Cerebellar nuclear complex (tissue), 1 donor: ENCODE measurements at places on chromosomes 3 and 15.

- no peak for DNase-seq
These were observed 64.9 kb upstream of the MYO5C start for GRCh38 chr15:52360229-52361203.

DNA sequence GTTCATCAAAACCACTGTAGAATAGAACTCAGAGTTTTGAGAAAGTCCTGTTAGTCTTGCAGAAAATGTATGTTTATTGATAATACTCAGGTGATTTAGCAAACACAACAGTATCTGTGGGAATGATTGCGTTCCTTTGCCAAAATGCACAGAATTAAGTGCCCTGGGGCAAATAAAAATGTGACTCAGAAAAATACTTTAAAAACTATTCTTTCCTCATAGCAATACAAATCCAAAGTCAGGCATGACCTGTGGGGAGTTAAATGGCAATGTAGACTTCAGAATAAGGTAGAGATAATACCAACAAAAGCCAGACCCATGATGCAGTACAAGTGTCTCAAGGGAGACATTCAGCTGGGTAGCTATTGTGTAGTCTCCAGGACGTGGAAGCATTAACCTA lies 72.3 kb upstream of the SNTN start:
- DNase-seq, result no peak

GRCh38 chr3:71672807-71673206 lies 52.4 kb downstream of the EIF4E3 start:
- DNase-seq, result no peak

- peak; percentile 36 for DNase-seq
These were observed 348.6 kb downstream of the PLCL2 start for GRCh38 chr3:17233398-17233800.

DNA sequence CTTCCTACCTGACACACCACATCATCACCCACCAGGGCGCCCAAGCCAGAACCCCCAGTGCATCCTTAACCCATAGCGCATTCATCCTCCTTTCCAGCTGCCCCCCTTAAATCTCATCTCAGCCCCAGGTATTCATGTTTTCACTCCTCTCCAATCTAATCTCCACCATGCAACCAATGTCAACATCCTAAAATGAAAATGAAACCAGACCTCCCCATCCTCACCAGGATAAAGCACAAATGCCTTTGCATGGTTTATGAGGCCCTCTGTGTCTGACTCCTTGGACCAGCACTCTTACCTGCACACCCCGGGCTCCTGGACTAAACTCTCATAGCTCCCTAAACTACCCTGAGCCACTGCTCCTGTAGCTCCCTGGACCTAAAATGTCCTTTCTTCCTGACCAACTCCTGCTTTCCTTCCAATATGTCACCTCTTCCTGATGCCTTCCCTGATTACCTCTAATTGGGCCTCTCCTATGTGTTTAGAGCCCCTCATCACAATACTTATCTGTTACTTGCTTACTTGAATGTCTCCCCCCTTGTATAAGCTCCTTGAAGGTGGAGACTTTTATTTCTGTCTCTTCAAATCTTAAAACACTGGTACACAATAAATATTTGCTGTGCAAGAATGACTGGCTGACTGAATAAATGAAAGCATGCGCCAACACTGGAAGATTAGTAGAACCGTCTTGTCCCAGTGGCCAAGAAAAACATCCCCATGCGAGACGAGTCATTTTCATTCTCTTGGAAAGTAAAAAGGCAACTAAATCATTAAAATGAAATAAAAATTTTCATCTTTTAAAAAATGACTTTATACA lies 142.5 kb downstream of the XXYLT1 start:
- no peak for DNase-seq

DNA sequence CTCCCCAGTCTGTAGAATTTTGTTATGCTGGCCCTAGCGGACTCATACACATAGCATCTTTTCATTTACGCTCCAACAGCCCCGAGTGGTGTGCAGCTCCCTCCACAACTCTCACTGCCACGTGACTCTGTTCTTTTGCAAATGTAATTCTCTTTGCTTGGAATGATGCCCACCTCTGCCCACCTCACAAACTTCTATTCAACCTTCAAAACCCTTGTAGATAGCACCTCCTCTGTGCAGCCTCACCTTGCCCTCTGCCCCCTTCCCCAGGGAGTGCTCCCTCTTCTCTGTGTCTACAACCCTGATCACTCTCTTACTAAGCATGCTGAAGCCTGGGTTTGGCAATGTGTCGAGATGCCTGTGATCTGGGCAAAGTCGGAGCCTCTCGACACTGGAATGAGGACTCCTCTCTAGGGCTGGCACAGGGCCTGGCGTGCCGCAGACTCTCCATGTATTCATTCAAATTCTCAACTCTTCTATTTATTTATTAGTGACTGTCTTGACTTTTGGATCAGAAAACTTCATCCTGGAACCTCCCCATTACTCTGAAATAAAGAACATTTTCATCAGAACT lies 73.5 kb downstream of the MGLL start:
- DNase-seq, result no peak

GRCh38 chr3:17442332-17443049 lies 299.9 kb downstream of the TBC1D5 start:
- DNase-seq, result no peak

DNA sequence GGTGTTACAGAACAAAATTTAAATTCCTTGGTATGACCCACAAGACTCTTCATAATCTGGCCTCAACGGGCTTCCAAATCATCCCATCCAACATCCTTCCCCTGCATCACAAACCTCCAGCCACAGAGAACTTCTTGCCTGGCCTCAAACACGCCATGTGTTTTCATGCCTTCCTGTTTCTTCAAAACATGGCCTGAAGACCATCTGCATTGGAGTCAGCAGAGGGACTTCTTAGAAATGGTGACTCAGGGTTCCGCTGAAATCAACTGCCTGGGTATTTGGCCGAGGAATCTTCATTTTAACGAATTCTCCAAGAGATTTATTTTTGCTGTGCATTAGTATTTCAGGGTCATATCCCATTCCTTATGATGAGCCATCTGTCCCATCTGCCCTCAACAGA lies 138.1 kb upstream of the RAP2B start:
- DNase-seq, result no peak

GRCh38 chr3:105996781-105997180 lies 128.0 kb upstream of the CBLB start:
- no peak for DNase-seq

DNA sequence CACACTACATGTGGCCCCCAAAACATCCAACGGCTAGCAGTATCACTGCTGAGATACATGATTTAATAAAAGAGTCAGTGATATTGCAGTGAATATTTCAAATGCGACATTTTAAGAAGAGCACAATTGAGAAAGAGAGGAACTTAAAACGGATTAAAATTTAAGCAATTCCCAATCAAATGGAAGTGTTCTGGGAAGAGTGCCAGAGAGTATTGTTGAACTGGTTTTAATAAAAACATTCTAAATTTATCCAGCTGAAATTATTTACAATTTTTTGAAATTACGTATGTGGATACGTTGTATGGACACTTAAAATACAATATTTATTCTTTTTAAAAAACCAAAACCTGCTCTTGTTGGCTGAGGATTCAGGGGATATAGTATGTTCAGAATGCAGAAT lies 117.7 kb downstream of the C3orf38 start:
- no peak for DNase-seq

GRCh38 chr15:84863565-84864443 lies 20.7 kb upstream of the SLC28A1 start:
- DNase-seq, result no peak

DNA sequence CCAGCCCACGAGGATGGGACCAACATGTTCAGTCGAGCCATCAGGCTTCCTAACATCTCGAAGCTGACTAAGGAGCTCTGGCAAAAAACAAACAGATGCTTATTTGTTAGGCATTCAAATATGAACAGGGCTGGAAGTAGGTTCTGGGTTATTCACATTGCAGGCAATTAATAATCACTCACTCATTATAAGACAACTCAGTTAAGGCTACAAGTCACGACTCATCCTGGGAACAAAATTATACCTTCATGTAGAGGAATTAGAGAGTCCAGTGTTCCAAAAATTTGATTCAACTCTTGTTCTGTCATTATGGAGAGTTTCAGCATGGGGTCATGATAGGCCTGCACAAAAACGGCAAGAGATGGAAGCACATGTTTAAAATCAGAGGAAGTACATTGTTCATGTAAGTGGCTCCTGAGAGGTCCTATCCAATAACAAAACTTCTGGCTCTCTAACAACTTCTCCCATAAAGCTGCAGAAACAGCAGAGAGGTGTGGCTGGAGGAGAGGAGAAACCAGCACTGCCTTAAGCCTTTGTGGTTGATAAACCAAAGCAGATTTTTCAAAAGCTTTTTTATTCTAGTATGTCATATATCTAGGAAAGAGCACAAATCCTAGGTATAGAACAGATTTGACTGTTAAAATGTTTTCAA lies 50.6 kb downstream of the ARHGEF3 start:
- no peak for DNase-seq

DNA sequence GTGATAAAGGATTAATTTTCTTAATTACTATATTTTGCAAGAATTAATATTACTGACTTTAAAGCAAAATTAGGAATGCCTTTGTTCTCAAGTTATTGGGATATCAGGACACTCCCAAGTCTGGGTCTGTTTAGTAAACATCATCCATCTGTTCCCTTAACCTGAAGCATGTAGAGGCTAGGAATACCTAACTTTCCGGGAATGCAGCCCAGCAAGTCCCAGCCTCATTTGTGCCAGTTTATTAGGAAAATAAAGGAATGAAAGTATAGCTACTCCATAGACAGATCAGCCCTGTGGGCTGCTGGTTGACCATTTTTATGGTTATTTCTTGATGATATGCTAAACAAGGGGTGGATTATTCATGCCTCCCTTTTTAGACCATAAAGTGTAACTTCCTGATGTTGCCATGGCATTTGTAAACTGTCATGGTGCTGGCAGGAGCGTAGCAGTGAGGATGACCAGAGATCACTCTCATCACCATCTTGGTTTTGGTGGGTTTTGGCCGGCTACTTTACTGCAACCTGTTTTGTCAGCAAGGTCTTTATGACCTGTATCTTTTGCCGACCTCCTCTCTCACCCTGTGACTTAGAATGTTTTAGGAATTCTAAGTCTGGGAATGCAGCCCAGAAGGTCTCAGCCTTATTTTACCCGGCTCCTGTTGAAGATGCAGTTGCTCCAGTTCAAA lies 540.2 kb downstream of the NAALADL2 start:
- no peak for DNase-seq

- DNase-seq, result no peak
These were observed 26.1 kb downstream of the BHLHE40 start for GRCh38 chr3:5005367-5005766.

DNA sequence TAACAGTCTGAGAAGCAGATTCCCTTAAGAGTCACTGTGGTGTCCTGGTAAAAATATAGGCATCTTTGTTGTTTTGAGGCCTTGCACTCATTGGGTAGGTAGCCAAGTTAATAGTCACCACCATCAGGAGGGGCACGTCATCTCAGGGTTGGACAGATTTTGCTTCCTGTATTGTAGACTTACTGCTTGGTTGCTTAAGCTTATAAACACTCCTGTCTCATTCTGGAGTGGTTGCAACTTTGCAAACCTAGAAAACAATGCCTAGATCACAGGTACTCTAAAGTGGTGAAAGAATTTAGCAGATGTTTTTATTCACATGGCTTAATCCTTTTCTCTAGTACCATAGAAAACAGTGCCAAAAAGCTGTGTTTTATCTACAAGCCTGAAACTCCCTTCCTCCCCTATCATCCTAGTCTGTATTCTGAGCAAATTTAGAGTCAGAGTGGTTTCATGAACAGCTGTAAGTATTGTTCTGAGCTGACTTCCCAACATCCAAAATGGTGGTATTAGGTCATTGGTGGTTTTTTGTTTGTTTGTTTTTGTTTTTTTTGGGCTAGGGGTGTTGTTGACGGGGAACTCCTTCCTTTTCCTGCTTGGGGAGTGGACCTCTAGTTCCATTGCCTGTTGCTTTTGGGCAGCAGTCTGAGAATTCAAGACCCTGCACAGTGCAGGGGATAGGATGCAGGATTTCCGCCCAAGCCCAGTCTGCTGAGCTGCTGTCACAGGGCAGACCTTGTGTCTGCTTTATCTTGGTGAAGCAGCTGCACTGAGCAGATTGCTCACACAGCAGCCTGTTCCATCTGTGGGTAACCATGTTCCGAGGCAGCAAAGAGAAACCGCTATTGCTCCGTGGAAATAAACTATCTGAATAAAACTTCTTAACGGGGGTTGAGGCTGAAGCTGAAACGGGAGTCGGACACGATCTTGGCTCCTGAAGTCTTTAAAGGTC lies 202.0 kb downstream of the AKAP13 start:
- no peak for DNase-seq

DNA sequence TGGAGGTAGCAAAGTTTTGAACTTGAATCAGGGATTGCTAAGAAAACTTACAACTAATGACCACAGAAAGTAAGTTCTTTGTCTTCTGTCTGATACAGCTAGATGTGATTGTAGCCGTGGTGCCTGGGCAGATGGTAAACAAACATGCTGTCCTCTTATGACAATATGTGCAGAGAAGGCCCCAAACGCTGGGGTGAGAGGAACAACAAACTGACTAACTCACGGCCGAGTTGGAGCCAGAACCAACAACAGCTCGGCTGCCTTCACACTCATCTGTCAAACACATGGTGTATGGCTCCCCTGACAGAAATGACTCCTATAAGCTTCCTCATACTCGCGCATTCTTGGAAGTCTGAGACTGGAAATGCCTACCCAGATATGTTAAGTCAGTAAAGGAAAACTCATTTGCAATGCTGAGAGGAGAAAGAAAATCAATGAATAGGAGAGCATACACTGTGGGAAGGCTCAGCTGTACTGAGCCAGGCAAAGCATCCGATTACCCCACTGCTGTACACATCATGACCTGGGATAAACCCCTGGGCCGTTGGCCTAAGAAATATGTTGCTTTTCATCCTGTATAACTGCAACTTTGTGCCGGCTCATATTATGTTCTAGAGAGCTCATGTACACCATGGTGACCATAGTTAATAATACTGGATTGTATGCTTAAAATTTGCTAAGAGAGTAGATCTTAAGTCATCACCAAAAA lies 5.7 kb downstream of the THBS1 start:
- DNase-seq, result no peak

GRCh38 chr3:105402287-105402801 lies 35.6 kb downstream of the ALCAM start:
- no peak for DNase-seq

DNA sequence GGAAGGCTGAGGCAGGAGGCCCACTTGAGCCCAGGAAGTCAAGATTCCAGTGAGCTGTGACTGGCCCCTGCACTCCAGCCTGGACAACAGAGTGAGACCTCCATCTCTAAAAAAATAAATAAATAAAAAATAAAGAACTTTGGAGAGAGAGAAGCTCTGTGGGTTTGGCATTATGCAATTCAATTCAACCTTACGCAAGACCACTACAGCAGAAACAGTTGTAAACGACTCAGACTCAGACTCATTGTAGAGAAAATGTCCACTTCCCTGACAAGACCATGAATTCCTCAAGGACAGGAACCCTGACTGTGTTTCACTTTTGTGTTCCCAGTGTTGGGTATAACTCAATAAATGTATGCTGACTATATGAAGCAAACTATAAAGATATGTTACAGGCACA lies 90.3 kb upstream of the C3orf80 start:
- DNase-seq, result no peak

DNA sequence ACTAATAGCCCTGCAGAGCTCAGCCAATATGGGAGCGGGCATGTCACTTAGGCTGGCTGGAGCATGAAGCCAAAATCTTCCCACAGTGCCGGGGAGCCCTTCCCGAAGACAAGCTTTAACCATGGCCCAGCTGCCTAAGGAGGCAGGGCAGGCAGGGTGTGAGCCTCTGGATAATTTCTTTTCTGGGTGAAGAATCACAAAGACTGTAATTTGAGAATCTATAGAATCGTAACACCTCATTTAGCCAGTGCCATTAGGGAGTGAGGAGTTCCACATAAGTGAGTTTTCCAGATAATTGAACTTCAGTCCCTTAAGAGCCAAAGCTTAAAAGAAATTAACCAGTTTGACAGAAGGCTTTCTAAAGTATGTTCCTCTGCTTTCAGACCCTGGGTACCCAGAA lies 40.2 kb upstream of the TLE3 start:
- DNase-seq, result no peak
